Stimulated activated CD4-positive, alpha-beta T cell treated with anti-CD3 and anti-CD28 coated beads, Interleukin-15, amount 100 ng/mL, for 1 hour (primary cell): ENCODE measurements at places on chromosomes 6 and 20.

GRCh38 chr6:74137911-74138310, 441.9 kb downstream of the CD109 start:
- no peak for DNase-seq

GRCh38 chr6:137363805-137364138, 130.4 kb downstream of the OLIG3 start:
- no peak for DNase-seq

DNA sequence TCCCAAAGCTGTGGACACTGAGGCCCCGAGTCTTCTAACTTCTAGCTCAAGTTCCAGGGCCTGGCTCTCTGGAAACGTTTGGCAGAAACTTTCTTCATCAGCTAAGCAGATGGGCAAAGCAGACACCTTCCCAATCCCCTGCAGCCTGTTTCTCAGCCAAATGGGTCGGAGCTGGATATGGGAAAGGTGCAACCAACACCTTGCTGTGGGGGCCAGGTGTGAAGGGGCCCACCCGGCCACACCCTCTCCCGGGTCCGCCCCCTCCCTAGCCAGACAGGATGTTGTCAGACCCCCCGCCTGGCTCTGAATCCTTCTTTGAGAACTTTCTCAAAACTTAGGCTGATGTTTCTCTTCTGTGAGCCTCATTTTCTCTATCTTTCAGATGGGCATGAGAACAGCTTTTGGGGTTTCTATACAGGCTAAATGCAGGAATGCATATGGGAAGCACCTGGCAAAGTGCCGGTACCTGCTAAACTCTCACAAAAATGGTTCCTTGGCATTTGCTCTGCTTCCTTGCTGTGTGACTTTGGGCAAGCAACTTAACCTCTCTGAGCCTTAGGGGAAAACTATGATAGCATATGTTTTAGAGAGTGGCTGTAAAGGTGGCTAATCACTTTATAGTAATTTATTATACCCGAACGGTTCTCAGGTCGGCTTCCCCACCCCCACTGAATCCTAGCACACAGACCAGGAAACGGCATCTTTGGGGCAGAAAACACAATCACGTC, 1.8 kb downstream of the SNAI1 start:
- no peak for DNase-seq

DNA sequence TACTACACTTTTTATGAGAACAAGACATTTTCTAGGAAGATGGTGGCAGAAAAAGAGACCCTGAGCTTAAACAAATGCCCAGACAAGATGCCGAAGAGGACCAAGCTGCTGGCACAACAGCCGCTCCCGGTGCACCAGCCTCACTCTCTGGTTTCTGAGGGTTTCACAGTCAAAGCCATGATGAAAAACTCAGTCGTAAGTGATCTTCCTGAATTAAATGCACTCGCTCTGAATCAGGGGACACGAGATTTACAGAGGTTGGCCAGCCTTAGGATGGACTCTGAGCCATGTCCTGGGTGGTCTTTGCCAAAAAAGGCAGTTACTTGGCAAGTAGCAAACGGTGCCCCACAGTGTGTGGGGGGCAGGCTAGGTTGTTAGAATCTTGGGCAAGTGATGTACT, 423 bp downstream of the PACRG start:
- no peak for DNase-seq

DNA sequence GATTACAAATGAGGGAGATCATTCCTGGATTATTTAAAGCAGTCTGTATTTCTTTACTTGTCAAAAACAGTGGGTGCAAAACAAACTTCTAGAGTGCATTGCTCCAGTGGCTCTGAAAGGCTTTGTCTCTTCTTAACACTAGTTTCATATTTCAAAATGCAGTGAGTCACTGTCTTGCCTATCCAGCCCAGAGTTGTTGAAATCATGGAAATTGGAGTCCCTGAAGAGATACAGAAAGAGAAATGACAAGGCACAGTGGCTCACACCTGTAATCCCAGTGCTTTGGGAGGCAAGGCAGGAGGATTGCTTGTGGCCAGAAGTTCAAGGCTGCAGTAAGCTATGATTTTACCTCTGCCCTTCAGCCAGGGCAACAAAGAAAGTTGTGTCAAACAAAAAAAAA, 11.3 kb downstream of the SLC2A12 start:
- DNase-seq = no peak

DNA sequence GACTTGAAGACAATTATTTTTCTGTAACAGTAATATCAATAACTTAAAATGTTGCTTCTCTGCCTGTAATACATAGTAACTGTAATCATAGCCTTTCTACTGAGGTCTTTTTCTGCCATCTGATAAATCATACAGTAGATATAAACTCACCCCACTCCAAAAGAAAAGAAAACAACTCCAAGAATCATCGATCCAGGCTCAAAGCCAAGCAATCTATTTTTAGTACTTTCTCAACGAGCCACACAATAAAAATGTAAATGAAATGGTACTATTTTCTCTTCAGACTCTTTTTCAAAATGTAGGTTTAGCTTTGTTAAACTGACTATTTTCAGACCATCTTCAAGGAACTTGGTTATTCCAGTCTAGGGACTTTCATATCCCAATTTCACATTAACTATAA, 493.3 kb downstream of the ADGRB3 start:
- DNase-seq = no peak

- DNase-seq = no peak
Measured at GRCh38 chr6:138264372-138264880, 46.1 kb upstream of the PBOV1 start.

DNA sequence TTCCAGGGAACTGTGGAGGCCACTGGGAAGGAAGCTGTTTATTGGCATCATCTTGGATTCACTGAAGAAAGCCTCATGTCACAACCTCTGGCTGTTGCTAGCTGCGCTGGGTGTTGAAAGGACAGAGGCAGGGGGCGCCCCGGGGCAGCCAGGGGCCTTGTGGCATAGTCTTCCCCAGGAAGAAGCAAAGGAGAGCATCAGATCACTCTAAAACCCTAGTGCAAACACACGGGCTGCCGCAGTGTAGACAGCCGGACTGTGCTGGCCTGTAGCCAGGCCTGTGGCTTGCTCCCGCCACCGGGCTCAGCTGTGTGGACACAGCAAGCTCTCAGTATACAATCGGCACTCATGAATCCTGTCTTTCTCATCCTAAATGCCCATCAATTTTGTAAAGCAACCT, 23.8 kb upstream of the SMOC2 start:
- no peak for DNase-seq

GRCh38 chr6:150652848-150653613, 53.3 kb downstream of the PLEKHG1 start:
- no peak for DNase-seq

GRCh38 chr6:50734488-50734887, 21.2 kb downstream of the TFAP2D start:
- DNase-seq = no peak

GRCh38 chr6:152859225-152859624, 108.6 kb downstream of the VIP start:
- no peak for DNase-seq

GRCh38 chr6:20024978-20025377, 187.3 kb downstream of the MBOAT1 start:
- no peak for DNase-seq

- DNase-seq = no peak
Measured at GRCh38 chr20:50265245-50265946, 74.8 kb downstream of the CEBPB start.

DNA sequence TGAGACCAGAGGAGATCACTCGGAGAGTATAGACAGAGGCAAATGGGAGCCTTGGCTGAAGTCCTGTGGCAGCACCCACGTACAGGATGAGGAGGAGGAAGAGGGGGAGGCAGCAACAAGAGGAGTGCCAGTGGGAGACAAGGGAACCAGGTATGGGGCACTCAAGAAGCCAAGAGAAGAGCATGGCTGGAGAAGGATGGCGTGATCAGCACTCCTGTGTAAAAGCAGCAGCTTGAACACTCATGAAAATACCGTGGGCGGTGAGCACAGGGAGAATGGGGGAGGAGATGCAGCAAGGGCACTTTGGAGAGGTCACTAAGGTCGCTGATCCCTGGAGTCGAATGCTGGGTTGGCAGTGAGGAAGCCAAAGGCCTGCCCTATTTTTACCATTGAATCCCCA, 51.2 kb upstream of the PRND start:
- no peak for DNase-seq

DNA sequence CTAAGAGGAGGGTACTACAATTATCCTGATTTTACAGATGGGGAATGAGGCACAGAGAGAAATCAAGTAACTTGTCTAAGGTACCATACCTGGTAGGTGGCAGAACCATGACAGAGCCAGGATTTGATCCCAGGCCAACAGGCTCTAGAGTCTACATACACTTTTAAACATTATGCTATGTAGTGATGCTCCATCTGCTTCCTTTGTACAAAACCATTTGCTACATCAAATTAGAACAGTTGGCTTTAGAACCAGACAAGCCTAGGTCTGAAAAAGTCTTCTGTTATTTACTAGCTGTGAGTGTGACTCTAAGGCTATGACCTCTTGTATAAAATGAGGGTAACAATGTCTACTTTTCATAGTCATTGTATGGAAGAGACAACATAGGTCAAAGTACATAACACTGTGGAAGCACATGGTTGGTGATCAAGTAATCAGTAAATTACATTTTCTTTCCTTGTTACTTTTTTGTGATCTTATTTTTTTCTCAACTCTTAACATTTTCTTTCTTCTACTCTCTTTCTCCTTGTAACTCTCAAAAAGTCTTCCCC, 122.1 kb downstream of the PDSS2 start:
- no peak for DNase-seq

- DNase-seq = no peak
Measured at GRCh38 chr6:22071270-22072041, 225.4 kb downstream of the PRL start.

DNA sequence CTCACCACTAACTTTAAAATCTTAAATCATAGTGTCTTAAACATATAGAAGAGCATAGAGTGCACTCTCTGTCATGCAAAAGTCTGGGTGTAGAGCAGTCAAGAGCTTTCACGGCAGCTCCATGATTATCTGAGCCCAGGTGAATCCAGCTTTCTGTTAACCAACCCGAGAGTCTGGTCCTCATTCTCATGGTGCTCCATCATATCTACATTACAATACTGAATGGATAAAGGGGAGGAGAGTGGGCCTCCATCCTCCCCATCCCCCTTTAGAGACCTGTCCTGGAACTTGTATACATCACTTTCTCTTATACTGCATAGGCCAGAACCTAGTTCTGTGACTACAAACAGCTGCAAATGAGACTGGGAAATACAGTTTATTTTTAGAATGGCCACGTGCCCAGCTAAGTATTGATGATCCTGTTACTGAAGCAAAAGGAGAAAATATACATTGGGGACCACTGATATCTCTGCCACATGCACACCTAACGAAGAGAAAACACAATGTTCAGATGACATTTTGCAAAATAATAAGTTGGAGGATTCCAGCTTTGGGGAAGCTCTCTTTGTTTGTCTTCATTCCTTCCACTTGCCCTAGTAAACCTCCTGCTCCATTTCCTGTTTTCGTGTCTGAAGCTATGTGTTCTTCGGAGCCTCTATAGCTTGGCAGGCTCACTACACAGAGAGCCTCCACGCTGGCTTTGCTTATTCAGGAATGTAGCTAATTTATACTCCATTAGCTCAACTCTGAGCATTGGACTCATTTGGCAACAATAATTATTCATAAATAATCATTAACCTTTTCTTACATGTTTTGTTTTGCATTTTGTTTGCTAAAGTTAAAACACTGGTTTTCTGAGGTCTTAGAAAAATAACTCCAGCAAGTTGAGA, 110.1 kb downstream of the IYD start:
- no peak for DNase-seq

DNA sequence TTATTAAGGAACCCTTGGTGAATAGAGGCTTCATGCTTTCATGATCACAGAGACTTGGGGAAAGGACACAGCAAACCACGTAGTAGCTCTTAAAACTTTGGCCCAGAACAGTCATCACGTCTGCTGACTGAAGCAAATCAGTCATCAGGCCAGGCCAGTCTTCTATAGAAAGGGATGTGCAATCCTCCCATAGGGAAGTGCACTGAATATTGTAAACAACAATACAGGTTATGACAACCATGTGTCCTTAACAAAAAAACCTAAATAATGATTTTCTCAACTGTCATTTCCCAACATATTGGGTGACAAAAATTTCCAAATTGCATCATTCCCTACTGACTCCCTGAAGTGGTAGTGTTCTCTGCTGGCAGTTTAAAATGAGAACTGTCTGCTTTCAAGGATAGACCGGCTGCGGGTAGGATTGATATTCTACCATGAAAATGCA, 388.2 kb upstream of the CITED2 start:
- no peak for DNase-seq
